ENCODE measurements at places on chromosomes 4 and X.

DNA sequence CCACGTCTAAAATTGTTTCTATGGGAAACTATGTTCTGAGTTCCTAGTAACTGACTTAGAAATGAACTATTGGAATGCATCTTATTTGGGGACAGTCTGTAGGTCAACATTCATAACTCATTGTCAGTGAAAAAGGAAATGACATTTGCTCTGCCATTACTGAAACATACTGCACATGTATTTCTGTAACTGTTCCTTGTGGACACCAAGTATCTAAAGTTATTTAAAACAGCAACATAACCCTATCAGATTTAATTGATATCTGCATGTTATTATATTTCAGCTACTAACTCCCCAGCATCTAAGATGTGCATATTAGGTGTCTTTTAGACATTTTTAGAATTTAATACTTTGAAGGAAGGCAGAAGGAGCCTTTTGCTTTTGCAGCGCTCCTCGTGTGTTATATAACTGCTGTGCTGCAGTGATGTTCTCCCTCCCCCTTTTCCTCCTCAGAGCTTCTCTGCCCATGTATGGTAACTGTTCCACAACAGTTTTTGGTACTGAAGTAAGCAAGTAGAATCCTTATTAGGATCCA is 37.2 kb upstream of the TMEM131L start:
- DNase-seq = no peak

- no peak for DNase-seq
Measured at GRCh38 chrX:149531599-149531998, 9.2 kb upstream of the EOLA1 start.

GRCh38 chrX:25650216-25650820 is 487.8 kb upstream of the MAGEB18 start:
- DNase-seq = no peak

GRCh38 chr4:117773064-117773936 is 261.0 kb upstream of the NDST3 start:
- DNase-seq = no peak

Measured in stimulated activated CD4-positive, alpha-beta T cell treated with anti-CD3 and anti-CD28 coated beads, Interleukin-15, amount 100 ng/mL, for 1 hour (primary cell).